ENCODE measurements at places on chromosomes 1 and 21.

DNA sequence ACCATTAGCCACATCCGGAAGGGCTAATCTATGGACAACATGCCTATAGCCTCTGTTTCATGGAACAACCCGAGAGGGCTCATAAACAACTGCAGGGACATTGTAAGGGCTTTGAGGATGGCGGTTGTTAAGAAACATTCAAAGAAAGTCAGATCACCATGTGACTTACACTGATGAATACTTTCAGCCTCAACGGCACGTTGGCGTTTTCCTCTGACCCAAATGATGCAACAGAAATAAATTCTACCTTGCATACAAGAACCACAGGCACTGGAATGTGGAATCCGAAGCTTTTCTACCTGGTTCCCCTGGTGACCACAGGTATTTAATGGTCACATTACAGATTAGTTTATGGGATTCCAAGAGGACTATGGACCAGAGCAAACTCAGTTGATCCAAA, 107.0 kb downstream of the CLIC6 start:
- peak; percentile 91 for DNase-seq

- DNase-seq, result peak; percentile 95
These were observed 65.7 kb downstream of the MAP3K7CL start for GRCh38 chr21:29195981-29196669.

DNA sequence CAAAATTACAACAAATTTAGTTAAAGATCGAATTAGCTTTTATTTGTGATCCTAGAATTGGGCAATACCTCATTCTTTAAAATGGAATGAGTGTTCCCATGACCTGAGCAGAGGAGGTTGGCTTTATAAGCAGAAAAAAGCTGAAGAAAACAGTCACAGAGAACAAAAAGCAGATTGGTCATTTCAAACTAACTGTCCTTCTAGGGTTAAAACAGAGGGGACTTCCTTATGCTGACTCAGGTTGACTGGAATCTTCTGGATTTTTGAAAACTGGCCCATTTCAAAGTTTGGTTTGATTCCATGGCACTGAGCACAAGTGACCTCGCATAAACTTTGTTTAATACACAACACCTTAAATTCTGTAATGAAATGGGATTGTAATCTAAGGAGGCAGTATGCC, 17.6 kb downstream of the NFASC start:
- peak; percentile 22 for DNase-seq

DNA sequence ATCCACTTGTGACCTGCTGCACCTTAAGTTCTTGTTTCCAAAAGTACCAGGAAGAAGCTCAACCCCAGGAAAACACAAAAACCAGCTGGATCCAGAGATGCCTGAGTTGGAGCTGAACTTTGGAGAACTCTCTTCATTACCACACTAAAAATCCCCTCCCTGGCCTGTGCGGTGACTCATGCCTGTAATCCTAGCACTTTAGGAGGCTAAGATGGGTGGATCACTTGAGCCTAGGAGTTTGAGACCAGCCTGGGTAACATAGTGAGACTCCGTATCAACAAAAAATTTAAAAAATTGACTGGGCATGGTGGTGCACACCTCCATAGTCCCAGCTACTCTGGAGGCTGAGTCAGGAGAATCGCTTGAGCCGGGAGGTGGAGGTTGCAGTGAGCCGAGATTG, 6.2 kb downstream of the MAP1LC3C start:
- DNase-seq, result peak; percentile 58

DNA sequence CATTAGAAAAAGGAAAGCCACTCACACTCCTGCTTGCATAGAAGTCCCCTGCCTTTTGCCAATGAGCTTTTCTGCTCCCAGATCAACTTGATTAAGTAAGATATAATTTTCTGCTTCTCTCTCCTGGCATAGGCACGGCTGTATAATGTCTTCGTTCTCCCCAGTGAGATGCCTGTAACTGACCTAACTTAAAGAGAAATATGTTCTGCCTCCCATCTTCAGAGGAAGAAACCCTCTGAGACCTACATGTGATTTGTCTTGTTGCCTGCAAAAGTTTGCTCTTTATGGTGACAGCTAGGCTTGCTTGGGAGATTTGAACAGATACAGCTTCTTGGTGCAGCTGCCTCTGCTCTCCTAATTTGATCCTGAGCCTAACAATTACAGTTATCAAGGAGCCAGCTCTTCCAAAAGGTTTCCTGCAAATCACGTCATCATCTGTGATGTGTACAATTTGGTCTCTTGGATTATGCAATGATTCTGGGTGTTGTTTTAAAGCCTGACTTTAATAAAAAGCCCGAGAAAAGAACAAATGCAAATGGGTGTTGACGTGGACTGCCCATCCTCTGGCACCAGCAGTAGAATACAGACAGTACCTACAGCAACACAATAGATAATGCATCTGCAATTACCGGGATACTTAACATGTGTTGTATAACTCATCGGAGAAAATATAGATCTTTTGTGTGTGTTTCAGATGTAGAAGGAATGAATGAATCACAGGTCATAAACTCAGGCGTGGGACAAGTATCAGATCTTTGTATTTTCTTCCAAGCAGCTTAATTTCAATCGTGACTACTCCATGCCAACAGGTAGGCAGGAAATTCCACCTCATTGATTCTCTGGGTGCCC, 76.2 kb upstream of the KAZN start:
- no peak for DNase-seq

DNA sequence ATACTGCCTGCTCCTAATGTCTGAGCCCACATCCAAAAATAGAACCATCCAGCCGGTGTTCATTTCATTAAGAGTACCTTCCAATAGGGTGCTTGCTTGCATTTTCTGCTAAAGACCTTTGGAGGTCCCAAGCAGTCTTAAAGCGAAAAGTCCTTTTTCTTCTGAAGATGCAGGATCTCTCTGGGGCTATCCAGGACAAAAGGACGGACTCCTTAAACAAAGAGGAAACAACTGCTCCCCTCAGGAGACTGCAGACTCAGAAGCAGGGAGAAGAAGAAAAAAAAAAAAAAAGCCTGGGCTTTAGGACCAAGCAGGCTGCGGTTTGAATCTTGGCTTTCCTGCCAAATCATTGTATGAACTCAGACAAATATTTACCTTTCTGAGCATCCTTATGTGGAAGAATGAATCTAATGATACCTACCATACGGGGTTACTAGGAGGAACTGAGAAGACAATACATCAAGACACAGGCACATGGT, 204.0 kb downstream of the PLPP3 start:
- no peak for DNase-seq

DNA sequence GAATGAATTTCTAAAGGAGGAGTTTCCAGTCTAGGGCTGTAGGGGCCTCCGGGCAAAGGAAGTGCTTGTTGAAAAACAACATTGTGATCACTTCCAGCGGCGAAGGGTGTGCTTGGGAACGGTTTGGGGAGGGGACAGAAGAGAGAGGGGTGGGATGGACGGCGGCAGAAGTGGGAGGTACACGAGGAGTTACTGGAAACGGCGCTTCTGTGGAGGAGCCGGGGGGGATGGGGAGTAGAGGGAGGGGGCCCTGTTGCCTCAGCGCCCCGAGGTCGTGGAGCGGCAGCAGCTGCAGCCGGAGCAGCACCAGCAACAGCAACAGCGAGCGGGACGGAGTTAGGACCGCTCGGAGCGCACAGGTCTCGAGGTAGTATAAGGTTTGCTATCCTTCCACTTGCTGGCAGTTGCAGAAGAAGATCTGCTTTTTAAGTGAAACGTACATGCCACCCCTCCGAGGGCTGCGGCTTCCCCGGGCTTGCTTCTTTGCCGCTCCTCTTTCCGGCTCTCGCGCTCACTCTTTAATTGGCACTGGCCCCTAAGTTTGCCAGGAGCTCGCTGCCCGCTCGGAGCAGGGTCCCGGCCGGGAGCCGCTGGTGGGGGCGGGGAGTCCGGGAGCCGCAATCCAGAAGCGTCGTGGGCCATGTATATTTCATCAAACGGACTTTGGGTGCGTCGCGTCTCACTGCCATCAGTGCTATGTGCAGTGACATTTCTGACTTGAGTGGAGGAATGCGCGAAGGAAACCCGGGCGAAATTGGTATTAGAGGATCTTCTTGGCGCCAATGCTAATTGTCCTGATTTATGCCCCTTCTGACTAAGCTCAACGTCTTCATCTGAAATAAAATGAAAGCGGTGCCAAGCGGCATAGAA, 771 bp upstream of the NTNG1 start:
- DNase-seq, result peak; percentile 84

DNA sequence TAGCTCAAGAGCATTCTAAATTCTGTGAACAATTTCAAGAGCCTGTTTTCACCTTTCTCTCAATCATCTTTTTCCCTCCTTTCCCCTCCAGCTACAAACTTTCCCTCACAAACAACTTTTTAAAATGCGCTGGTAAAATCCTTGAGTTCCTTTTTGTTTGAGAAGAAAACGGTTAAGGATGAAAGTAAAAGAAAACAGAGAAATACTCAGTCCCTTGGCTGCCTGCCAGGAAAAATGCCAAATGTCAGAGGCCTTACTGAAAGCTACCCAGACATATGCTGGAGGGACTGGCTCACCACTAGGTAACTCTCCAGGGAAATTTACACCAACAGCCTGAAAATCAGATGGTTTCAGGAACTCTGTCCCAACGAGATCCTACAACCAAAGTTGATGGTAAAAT, 11.0 kb upstream of the SERBP1 start:
- DNase-seq, result peak; percentile 36

GRCh38 chr1:39522661-39523567, 31.5 kb downstream of the BMP8A start:
- no peak for DNase-seq

GRCh38 chr1:148289647-148290046, 137.6 kb upstream of the NBPF11 start:
- DNase-seq, result no peak

- DNase-seq, result no peak
These were observed 30.6 kb downstream of the HFM1 start for GRCh38 chr1:91374086-91374485.

DNA sequence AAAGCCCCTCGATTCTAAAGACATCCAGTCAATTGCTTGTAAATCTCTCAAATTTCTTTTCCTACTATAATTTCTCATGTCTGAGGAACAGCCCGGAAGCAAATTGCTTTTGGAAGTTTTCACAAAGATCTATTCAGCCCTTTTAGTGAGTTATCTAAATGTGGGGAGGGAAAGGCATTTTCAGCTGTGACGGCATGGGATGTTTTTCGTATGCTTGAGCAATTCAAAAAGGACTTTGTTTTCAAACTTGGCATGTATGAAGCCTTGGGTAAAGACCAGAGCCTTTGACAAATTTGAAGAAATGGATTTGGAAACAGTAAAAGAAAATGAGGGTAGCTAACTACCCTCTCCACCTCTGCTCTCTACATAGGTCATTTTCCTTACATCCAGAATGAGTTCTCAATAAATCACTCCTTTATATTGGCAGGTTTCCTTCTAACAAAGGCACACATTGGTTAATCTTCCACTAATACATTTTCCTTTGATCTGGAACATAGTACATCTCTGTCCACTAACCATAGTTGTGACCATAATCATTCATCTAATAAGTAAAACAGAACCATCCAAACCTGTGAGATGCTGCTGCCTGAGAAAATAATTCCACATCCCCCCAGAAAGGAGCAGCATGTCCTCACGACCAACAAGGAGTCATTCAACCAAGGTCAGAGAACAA, 66.1 kb upstream of the ADAM30 start:
- no peak for DNase-seq

- no peak for DNase-seq
These were observed 539.2 kb upstream of the PRMT6 start for GRCh38 chr1:106517224-106517623.

GRCh38 chr1:173314656-173315055, 107.5 kb upstream of the TNFSF4 start:
- no peak for DNase-seq

DNA sequence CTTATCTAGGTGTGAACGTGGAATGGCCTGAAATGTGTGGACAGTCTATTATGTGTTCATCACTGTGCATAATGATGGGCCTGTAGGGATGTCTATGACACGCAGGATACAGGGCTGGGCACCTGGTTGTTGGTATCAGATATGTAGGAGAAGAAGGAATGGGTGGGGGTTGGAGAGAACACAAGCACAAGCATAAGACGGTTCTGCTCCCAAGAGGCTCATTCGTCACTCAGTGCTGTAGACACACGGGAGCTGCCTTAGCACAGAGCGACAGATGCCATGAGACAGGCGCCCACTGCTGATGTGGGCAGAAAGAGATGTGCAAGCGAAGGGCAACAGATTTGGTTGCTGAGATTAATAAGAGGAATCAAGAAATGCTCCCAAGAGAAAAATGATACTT, 256.2 kb downstream of the DISC1 start:
- no peak for DNase-seq

DNA sequence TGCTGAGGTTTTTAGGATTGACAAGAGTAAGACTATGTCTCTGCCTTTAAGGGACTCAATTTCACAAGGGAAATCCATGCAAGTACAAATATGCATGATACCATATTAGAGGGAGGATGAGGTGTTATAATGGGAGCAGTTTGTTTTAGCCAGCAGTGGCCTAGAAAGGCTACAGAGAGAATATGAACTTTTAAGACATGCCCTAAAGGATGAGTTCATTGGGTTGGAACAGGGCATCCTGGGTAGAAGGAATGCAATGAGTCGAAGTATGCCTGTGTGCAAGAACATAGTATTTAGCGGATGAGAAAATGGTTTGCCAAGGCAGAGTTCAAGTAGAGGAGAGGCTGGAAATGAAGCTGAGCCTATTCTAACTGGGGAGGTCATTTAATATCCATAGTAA, 32.6 kb upstream of the LEPR start:
- DNase-seq, result peak; percentile 69

DNA sequence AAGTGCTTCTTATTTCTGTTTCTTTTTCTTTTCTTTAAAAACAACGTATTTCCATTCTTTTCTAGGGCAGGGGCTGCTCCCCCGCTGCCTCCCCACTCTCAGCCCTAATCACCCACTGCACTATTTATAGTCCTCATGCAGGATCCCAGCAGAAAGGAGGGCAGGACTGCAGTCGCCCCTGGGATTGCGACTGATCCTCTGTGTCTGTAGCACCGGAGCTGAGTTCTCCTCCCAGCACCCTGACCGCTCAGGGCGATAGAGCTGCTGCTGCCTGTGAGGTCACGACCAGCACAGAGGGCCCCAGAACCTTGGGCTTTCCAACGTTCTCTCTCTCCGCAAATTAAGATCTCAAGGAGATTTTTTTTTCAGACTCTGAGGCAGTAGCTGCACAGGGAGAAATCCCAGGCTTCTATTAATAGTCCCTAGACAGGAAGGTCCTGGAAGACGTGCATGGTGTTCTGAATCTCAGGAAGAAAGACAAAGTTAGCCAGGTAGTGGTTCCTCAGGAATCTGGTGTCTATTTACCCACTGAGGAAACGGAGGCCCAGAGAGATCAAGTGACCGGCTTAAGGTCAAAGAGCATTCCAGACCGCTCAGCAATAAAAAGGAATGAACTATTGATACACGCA, 46.8 kb downstream of the PRAMEF20 start:
- no peak for DNase-seq

- peak; percentile 40 for DNase-seq
These were observed 25.8 kb downstream of the DHCR24 start for GRCh38 chr1:54861070-54861761.
